ENCODE measurements at places on chromosomes 13 and 19.

GRCh38 chr13:79631051-79631659 is 150.2 kb downstream of the NDFIP2 start:
- no peak for DNase-seq

DNA sequence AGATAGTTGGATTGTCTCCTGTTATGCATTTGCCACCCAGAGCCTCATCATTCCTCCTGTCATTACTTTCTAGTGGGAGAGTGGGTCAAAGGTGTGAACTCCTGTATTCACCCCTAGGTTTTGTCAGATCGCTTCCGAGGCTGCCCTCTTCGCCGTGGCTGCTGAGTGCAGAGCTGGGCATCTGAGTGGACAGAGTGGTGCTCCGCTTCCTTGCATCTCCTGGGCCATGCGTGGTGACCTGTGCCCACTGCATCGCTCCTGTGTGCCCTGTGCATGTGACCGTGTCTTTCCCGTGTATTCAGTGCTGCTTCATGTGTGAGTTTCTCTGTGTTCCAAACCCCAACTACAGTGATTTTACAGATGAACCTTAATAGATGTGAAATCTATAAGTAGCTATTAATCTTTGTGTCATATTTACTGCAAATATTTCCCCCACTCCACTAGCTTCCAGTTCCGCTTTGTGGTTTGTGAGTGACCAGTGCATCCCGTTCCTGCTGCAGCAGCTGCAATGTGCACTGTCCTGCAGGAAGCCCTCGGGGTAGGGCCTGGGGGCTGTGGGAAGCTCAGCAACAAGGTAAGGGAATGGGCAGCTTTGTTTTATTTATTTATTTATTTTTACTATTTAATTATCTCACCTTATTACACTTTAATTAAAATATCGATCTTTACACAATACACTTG is 53.1 kb downstream of the C13orf46 start:
- DNase-seq = no peak

DNA sequence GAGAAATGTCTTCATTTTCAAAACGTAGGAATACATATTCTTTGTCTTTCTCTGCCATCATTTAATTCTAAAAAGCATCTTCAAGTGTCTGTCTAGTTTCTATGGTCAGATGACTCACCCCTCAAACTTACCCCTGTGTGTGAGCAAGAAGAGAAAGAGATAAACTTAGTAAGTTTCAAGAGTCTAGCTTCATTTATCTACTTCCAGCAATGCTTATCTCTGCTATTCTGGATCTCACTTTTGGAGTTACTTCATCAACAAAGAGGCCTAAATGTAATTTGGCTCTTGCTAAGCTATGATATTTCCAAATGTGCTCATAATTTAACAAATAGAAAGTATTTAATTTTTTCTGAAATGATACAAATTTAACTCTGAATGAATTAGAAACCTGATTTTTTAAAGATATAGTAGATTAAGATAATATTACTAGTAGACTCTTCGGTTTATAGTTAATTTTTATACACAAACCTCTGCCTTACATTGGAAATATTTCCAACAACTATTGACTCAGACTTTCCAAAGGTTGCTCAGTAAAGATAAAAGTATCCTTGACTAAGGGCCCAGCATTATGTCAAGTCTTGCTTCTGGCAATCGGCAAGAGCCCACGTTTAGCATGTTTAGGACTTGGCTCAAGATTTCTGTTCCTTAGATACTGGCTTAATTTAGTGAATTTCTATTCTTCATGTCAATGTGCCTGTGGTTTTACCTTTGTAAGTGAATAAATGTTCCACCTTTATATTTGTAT is 1511.0 kb upstream of the SLC10A2 start:
- no peak for DNase-seq

- DNase-seq = no peak
Measured at GRCh38 chr13:100983111-100983510, 308.5 kb upstream of the TMTC4 start.

DNA sequence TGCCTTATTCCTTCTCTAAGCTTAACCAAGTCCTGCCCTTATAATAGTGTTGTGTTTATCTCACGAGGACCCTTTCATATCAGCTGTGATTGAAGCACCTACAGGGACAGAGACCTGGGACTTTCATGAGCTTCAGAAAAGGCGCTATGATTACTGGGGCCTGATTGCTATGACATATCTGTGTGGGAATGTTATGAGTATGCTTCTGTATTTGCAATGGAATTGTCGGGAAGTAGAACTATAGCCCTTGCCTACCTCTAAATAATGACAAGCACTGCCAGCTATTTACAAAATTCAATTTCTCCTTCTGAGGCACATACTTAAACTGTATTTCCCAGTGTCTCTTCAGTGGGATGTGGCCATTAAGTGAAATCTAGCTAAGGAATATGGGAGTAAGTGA is 191.5 kb downstream of the LHFPL6 start:
- no peak for DNase-seq

DNA sequence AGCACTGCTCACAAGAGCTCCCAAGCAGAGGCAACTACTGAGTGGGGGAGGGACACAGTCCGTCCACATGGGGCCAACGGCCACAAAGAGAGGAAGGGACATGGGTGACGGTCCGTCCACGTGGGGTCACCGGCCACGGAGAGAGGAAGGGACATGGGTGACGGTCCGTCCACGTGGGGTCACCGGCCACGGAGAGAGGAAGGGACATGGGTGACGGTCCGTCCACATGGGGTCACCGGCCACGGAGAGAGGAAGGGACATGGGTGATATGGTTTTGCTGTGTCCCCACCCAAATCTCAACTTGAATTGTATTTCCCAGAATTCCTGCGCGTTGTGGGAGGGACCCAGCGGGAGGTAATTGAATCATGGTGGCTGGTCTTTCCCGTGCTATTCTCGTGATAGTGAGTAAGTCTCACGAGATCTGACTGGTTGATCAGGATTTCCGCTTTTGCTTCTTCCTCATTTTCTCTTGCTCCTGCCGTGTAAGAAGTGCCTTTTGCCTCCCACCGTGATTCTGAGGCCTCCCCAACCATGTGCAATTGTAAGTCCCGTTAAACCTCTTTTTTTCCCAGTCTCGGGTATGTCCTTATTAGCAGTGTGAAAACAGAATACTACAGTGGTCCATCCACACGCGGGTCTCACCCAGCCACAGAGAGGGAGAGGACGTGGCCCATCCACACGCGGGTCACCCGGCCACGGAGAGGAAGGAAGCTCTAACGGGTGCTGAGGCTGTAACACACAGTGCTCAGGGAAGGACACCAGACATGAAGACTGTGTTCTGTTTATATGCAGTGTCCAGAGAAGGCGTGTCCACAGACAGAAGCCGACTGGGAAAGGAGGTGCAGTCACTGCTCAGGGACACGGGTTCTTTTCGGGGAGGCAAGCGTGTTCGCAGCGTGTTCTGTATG is 48.5 kb downstream of the GAS6 start:
- no peak for DNase-seq

DNA sequence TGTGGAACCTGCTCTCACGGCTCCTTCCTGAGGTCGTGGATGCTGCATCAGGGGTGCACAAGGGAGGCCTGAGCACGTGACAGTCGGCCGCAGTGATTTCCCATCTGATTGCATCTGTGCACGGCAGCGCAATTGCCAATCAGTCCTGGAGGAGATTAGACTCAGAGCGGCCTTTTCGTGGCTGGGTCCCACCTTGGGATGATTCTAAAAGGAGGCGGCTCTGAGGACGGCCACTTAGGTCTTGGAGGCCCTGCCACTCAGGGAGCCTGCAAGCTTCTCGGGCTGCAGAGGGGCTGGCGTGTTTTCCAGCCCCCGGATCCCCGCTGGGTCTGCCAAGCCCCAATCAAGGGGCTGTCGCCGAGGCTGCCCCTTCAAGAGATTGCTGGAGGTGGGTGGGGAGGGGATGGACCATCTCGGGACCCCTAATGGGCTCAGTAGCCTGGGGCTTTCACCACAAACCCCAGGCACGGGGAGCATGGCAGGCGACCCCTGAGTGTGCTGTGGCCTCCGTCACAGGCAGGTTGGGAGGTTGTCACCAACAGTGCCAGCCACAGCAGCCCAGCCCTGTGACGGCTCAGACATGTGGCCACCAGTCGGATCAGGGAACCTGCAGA is 51.6 kb downstream of the SOX1 start:
- no peak for DNase-seq

DNA sequence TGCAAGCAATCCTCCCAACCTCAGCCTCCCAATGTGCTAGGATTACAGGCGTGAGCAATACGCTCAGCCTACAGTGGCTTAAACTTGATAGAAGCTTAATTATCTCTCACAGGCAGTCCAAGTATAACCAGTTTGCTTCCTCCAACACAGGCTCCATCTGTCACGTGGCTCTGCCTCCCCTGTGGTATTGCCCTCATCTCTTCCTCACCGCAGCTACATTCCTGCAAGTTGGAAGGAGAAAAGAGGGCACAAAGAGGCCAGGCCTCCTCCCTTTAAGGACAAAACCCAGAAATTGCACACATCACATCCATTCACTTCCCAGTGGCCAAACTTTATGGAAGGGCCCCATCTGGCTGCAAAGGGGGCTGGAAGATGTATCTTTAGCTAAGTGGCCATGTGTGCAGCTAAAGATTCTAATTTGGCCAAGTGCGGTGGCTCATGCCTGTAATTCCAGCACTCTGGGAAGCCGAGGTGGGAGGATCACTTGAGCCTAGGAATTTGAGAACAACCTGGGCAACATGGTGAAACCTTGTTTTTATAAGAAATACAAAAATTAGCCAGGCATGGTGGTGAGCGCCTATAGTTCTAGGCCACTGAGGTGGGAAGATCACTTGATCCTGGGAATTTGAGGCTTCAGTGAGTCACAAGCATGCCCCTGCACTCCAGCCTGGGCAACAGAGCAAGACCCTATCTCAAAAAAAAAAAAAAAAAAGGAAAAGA is 3.1 kb upstream of the SDHAF1 start:
- no peak for DNase-seq

GRCh38 chr13:20727856-20728255 is 24.4 kb downstream of the IL17D start:
- no peak for DNase-seq

GRCh38 chr13:111792956-111793355 is 274.0 kb upstream of the SOX1 start:
- DNase-seq = no peak

DNA sequence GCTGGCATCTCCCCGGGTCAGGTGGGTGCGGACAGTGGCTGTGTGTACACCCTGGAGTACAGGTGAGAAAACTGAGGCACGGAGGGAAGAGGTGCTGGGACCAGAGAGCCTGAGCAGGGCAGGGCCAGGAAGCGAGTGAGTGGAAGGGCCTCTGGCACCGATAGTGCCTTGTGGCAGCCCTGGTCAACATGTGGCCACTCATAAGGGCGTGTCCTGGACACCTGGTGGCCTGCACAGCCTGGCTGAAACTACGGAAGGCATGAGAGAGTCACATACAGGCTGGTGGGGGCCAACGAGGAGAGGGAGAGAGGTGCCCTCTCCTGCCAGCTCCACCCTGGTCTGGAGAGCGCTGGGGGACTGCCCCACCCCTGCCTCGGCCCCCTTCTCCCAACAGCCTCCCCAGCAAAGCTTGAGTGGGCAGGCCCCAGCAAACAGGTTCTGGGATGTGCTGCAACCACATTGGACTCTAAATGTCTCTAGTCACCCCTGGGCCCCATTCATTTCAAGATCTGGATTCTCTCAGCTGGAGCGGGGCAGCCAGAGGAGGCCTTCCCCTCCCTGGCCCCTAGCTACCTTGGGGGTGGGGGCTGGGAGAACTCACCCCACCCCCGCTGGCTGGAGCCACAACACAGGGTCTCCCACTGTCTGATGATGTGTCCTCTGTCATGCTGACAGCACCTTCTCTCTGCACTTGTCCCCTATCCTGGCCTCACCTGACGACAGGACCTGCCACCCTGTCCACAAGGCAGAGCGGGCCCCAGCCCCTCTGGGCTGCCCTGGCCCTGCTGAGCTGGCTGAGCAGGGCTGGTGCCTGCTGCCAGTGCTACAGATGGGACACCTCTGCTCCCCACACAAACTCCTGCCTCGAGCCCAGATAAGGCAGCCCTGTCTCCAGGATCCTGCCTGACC is 5.8 kb downstream of the CBARP start:
- no peak for DNase-seq

- DNase-seq = no peak
Measured at GRCh38 chr13:109615721-109616420, 170.5 kb downstream of the IRS2 start.

DNA sequence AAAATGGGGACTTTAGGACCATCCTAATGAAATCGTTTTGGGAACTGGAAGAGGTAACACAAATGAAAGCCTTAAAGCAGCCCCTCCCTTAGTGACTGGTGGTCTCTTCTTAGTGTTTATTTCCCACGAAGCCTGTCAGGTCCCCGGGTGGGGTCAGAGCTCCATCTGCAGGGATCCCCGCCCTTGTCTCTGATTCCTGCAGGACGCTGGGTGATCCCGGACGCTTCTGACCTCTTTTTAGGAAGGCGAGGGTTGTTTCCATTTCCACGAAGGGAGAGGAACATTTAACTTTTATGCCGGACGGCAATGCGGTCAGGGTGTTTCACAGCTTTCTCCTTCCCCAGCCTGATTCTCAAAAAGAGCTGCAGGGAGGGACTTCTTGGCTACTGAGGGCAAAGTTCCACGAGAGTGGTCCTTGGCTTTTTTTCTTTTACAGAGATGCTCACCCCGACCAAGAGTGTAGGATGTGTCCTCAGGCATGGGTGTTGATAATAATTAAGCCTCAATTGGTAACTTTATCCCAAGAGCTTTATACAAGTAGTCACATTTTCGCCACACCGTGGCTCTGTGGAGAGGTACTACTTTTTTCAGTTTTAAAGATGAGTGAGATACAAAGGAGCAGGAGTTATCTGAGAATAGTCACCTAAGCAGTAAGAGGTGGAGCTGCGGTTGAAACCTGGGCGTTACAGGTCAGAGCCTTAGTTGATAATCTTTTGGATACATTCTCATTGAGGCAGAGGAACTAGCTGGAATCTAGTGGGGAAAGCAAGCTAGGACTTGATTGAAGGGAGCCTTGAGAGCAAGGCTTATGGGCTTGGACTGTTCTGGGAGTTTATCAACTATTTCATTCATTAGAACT is 813 bp downstream of the ZNF284 start:
- peak; percentile 27 for DNase-seq

DNA sequence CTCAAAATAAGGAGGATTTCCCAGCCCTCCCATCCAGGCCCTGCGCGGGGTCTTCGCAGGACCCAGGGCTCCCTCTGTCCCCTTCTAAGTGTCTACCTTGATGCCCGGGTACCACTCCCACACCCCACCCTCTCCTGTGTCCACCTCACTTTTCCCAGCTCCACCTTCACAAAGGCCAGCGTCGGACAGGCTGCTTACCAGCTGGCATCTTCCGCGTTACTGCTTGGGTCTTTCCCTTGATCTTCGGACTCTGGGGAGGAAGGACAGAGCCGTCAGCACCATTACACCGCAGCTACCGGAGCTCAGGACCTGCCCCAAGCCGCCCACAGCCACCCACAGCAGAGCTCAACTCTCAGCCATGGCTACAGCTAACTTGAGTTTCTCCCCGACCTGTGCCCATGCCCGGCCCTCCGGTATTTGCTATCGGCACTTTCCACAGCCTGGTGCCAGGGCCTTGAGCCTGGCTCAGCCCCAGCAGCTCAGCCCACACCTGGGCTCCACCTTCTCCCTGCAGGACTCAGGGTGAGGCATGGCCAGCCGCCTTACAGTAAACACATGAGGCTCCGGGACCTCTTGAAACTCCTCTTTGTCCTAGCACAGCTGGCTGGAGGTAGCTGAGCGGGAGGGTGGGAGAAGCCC is 3.8 kb downstream of the C13orf46 start:
- DNase-seq = no peak

GRCh38 chr19:10078329-10078728 is 7.8 kb upstream of the SHFL start:
- DNase-seq = no peak

GRCh38 chr13:71358218-71358617 is 508.8 kb downstream of the DACH1 start:
- peak; percentile 25 for DNase-seq
